ENCODE measurements at places on chromosomes 1 and 21. TPM values are rescaled to one million over a fixed set of nuclear protein-coding genes. Genes with fewer than 3 reads are reported as not detected.

- no peaks in the 10 kb centered on the region for H3K27me3 ChIP-seq
- H3K4me1 ChIP-seq, result no peaks in the 10 kb centered on the region
- H3K4me3 ChIP-seq, result no peak overlapping the region
These were observed 328.9 kb downstream of the NUF2 start for GRCh38 chr1:163650624-163651023.

GRCh38 chr1:21724098-21724497, 54.9 kb upstream of the RAP1GAP start:
- H3K4me1 ChIP-seq, result no peaks in the 10 kb centered on the region
- no peak overlapping the region for H3K27ac ChIP-seq
- peaks cover 3% of the 10 kb centered on the region for H3K36me3 ChIP-seq
- no peak overlapping the region for H3K4me3 ChIP-seq
- DNase-seq, result no peak
- H3K27me3 ChIP-seq, result no peaks in the 10 kb centered on the region

DNA sequence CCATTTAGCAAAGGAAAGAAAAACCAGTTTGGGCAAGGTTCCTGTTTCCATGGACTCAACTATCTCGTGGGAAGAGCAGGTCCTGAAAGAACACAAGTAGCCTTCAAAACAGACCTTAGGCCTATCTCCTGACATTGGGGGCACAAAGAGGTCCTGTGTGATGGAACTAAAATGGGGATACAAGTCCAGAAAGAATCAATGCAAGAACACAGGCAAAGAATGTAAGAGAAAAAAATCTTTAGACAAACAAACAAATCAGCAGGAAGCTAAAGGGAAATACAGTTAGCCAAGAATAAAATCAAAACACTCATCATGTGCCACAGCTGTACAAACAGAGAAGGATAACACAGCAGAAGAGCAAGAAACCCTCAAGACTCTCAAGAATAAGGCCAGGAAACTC, 28.2 kb downstream of the SLC30A10 start:
- H3K36me3 ChIP-seq, result no peaks in the 10 kb centered on the region
- H3K27ac ChIP-seq, result no peak overlapping the region
- H3K27me3 ChIP-seq, result peaks cover 3% of the 10 kb centered on the region
- no peaks in the 10 kb centered on the region for H3K4me1 ChIP-seq
- H3K4me3 ChIP-seq, result no peak overlapping the region

DNA sequence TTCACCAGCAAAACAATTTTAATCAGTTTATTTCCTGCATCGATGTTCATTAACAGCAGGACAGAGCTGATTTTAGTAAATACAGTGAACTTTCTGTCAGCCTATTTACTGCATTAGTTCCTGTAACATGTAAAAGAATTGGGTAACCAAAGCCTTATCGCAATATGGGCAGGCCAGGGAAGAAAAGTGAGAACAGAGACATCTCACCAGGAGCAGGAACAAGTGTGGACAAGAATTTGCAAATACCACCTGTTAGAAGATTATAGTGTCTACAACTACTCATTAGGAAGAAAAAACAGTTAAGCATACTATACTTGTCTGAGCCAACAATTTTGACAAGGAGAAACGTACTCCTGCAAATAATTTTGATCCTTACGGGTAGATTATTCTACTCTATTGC, 1293.9 kb downstream of the PLA2G4A start:
- DNase-seq, result no peak
- no peak overlapping the region for H3K4me3 ChIP-seq
- no peaks in the 10 kb centered on the region for H3K4me1 ChIP-seq

- peaks cover 22% of the 10 kb centered on the region for H3K4me1 ChIP-seq
- no peaks in the 10 kb centered on the region for H3K36me3 ChIP-seq
- H3K4me3 ChIP-seq, result no peak overlapping the region
- H3K27ac ChIP-seq, result no peak overlapping the region
- no peak for DNase-seq
- H3K27me3 ChIP-seq, result no peaks in the 10 kb centered on the region
These were observed 90.7 kb downstream of the XCL2 start for GRCh38 chr1:168453056-168453455.

- H3K4me1 ChIP-seq, result no peaks in the 10 kb centered on the region
- no peaks in the 10 kb centered on the region for H3K36me3 ChIP-seq
- DNase-seq, result no peak
- H3K27me3 ChIP-seq, result peaks cover 38% of the 10 kb centered on the region
- H3K27ac ChIP-seq, result no peak overlapping the region
- no peak overlapping the region for H3K4me3 ChIP-seq
These were observed 7.7 kb upstream of the CADM3 start for GRCh38 chr1:159163614-159164228.

DNA sequence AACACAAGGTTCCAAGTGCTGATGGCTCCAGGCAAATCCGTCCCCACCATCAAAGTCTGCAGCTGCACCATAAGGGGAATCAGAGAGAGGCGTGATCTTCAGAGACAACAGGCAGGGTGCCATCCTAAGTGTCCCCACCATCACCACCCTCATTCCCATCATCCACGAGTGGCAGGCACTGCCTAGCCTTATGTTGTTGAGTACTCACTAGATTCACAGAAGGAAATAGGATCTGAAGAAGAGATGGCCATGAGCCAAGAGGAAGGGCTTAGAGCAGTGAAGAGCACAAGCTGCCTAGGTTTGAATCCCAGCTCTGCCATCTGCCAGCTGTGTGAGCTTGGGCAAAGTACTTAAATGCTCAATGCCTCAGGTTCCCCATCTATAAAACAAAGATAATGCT, 207.3 kb upstream of the CSF3R start:
- no peak for DNase-seq
- H3K36me3 ChIP-seq, result no peaks in the 10 kb centered on the region
- H3K27ac ChIP-seq, result no peak overlapping the region
- peaks cover 18% of the 10 kb centered on the region for H3K27me3 ChIP-seq
- H3K4me1 ChIP-seq, result no peaks in the 10 kb centered on the region

DNA sequence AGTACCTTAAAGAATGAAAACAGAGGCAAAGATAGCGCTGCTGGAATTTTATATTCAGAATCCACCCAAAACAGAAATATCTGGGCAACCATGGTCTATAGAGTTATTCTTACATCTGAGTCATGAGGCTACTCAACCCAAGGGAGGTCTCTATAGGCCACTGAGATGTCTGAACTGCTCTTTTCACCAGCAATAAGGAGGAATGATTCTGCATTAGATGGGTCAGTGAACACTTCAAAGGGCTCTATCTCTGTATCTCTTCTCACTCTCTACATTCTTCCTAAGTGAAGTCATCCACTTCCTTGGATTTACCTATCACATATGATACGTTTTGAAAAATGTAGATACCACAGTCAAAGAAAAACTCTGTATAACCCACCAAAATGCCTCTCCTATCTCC, 90.2 kb upstream of the NGF start:
- no peak for DNase-seq
- H3K27ac ChIP-seq, result no peak overlapping the region
- peaks cover 13% of the 10 kb centered on the region for H3K27me3 ChIP-seq
- no peak overlapping the region for H3K4me3 ChIP-seq
- H3K36me3 ChIP-seq, result no peaks in the 10 kb centered on the region
- no peaks in the 10 kb centered on the region for H3K4me1 ChIP-seq

GRCh38 chr21:34004974-34005373, 68.4 kb upstream of the MRPS6 start:
- H3K36me3 ChIP-seq, result no peaks in the 10 kb centered on the region
- no peaks in the 10 kb centered on the region for H3K27me3 ChIP-seq
- DNase-seq, result no peak
- no peak overlapping the region for H3K4me3 ChIP-seq
- no peak overlapping the region for H3K27ac ChIP-seq

- no peaks in the 10 kb centered on the region for H3K4me1 ChIP-seq
- no peak overlapping the region for H3K27ac ChIP-seq
- H3K36me3 ChIP-seq, result no peaks in the 10 kb centered on the region
- peaks cover 20% of the 10 kb centered on the region for H3K27me3 ChIP-seq
- H3K4me3 ChIP-seq, result no peak overlapping the region
- DNase-seq, result no peak
These were observed 2.7 kb downstream of the LCE1F start for GRCh38 chr1:152777510-152778137.

DNA sequence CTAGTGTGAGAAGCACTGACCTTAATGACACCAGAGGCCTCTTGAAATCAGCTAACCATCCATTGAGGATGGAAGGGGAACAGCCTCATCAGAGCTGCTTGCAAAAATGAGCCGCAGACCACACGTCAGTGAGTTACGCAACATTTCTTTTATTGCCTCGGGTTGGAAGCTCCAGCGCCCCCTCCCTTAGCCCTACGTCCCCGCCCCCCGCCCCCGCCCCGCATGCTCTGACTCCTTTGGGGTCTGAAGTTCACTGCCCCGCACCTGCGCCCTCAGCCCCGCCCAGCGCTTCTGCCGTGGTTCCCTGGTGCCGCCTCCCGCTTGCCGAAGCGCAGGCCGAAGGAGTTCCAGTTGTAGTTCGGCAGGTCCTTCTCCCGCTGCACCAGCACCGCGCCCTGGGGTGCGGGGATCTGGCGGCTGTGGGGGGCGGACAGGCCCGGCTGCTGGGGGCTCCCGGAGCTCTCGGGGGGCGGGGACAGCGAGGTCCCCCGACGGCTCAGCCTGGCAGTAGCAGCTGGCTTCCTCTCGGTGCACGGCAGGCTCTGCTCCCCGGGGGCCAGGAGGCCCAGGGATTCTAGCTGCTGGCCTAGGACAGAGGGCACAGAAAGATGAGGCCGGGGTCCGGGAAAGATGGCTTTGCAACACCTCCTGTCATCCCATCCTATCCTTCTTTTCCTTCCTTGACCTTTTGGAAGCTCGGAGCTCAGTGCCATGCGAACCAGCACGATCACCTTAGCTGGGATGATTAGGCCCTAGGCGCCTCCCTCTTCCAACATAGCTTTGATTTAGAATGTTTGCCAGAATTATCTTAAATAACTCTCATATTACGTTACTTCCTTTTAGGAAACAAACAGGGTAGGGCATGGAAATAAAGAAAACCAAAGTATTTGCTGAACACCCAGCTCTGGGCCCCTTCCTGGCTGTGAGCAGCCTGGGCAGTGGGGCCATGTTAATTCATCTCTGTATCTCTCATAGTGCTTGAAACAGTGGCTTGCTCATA, 5.8 kb downstream of the KISS1 start:
- H3K4me1 ChIP-seq, result peaks cover 34% of the 10 kb centered on the region
- no peak overlapping the region for H3K27ac ChIP-seq
- H3K36me3 ChIP-seq, result no peaks in the 10 kb centered on the region
- peaks cover 27% of the 10 kb centered on the region for H3K27me3 ChIP-seq

DNA sequence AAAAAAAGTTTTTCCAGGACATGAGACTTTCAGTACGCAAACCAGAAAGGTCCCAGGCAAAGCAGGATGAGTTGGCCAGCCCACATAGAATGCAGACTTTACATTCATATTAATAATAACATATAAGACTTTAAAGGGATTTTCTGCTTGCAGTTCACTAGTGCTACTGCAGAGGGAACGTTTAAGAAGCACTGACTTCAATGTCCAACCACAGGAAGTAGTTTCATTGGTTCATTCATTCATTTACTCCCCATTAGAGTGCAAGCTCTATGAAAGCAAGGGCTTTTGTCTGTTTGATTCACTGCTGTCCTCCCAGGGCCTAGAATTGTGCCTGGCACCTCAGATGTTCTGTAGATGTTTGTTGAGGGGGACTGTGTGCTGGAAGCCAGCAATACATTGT, 11.8 kb upstream of the SERINC2 start:
- no peak overlapping the region for H3K4me3 ChIP-seq
- DNase-seq, result no peak
- no peaks in the 10 kb centered on the region for H3K36me3 ChIP-seq
- no peak overlapping the region for H3K27ac ChIP-seq
- peaks cover 4% of the 10 kb centered on the region for H3K27me3 ChIP-seq
- no peaks in the 10 kb centered on the region for H3K4me1 ChIP-seq

GRCh38 chr1:206790502-206791250, 18.4 kb upstream of the IL10 start:
- no peaks in the 10 kb centered on the region for H3K27me3 ChIP-seq
- peaks cover 81% of the 10 kb centered on the region for H3K4me1 ChIP-seq
- H3K4me3 ChIP-seq, result peak overlapping the region; percentile 26
- peak overlapping the region; percentile 74 for H3K27ac ChIP-seq
- H3K36me3 ChIP-seq, result no peaks in the 10 kb centered on the region

- no peak overlapping the region for H3K4me3 ChIP-seq
- DNase-seq, result no peak
- H3K27me3 ChIP-seq, result peaks cover 48% of the 10 kb centered on the region
- no peak overlapping the region for H3K27ac ChIP-seq
- H3K4me1 ChIP-seq, result peaks cover 16% of the 10 kb centered on the region
These were observed 2.7 kb downstream of the GIPC2 start for GRCh38 chr1:78048446-78048845.

DNA sequence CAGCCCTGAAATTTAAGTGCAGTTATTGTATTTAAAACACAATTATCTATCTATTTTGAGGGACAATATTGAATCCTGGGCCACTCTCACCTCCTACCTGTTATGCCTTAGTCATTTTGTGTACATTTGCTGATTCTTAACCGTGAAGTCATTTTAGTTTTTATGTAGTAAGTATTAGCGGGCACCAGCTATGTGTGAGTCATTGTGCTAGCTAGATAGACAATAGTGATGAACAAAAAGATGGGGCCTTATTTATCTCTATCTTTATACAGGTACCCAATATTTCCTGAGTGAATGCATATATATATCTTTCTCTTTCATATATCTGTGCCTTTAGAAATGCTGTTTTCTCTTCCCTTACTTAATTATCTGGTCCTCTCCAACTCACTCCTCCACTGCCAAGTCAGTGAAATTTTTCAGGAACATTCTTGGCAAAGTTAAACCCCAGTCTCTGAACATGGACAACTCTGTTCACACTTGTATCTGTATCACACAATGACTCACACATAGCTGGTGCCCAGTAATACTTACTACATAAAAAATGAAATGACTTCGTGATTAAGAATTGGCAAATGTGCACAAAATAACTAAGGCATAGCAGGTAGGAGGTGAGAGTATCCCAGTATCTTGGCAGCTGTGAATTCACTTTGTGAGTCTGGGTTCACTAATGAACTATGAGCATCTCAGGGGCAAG, 166.0 kb upstream of the C8B start:
- H3K4me3 ChIP-seq, result no peak overlapping the region
- DNase-seq, result no peak
- no peaks in the 10 kb centered on the region for H3K27me3 ChIP-seq
- no peaks in the 10 kb centered on the region for H3K4me1 ChIP-seq
- no peaks in the 10 kb centered on the region for H3K36me3 ChIP-seq

CACNA1E gene
- total RNA-seq, result not detected

ADAM30 gene
- not detected for total RNA-seq
